ENCODE measurements at places on chromosomes 3 and 15. TPM values are rescaled to one million over a fixed set of nuclear protein-coding genes. Genes with fewer than 3 reads are reported as not detected.

DNA sequence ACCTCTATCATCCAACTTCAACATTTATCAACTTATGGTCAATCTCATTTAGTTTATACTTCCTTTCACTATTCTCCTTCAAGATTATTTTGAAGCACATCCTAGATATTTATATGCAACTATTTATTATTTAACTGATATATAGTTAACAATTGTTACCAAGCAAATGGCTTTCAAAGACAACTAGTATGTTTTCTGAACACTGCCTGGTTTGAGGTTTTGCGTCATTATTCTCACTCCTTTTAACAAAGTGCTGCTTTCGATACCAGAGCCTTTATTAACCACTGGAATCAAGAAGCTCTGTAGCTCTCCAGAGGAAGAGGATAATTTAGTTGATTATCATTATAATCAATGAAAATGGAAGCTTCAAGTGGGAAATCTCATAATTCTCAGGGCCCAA is 19.6 kb downstream of the ZIC1 start:
- no peak for DNase-seq

GRCh38 chr15:77160562-77161478 is 89.9 kb upstream of the TSPAN3 start:
- no peak for DNase-seq

DNA sequence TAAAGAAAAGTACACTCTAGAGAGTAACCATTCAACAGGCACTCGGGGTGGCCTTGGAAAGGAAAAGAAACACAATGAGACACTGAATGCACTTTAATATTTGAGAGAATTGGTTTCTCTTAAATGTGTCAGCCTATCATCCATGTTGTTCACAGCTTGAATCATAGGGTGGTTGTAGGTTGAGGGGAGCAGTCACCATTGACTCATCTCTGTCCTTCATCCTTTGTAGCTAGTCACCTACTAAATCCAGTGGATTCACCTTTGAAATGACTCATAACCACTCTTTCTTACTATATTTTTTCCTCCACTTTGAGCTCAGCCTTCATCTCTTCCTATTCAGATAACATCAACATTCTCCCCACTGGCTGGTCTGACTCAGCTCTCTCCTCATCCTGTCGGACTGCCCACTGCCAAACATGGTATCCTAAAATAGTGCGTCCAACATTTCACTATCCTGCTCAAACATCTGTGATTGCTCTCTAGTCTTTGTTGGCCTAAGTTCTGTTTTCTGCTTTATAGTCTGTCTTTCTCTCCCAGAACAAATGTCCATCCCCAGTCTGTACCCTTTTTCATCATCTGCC is 182.7 kb upstream of the GADL1 start:
- DNase-seq, result no peak

- no peak for DNase-seq
Observed at GRCh38 chr3:76043746-76044145, 258.4 kb upstream of the ZNF717 start.

TRIM42 gene
- polyA plus RNA-seq, result not detected

VIPR1 gene
- 1.6 TPM for polyA plus RNA-seq

AP4E1 gene
- polyA plus RNA-seq, result 7.7 TPM

GRCh38 chr3:129530251-129530791 is 1.9 kb downstream of the RHO start:
- DNase-seq, result no peak

- DNase-seq, result no peak
Observed at GRCh38 chr3:69867941-69868505, 128.8 kb downstream of the MITF start.

DNA sequence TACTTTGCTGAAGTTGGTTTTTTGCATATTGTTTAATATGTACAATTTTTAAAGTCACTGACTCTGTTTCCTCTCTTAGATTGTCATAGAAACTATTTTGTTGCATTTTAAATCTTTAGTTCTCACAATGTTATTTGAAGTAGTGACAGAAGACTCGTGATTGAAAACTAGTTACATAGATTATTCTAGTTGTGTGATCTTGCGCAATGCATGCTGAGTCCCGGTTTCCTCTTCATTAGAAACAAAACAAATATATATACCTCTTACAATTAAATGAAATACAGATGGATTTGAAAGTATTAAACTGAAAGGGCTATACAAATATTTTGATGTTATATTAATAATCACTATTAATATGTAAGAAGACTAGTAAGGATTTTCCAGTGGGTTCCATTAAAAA is 333.0 kb downstream of the LPP start:
- no peak for DNase-seq

GRCh38 chr15:100829457-100829856 is 50.2 kb upstream of the ALDH1A3 start:
- no peak for DNase-seq

All from forelimb muscle (tissue), 1 donor.